PC-3 (cell line): ENCODE measurements at places on chromosomes 3 and 15. TPM values are rescaled to one million over a fixed set of nuclear protein-coding genes. Genes with fewer than 3 reads are reported as not detected.

GRCh38 chr15:59178151-59178695 lies 28.4 kb upstream of the LDHAL6B start:
- DNase-seq, result no peak

DNA sequence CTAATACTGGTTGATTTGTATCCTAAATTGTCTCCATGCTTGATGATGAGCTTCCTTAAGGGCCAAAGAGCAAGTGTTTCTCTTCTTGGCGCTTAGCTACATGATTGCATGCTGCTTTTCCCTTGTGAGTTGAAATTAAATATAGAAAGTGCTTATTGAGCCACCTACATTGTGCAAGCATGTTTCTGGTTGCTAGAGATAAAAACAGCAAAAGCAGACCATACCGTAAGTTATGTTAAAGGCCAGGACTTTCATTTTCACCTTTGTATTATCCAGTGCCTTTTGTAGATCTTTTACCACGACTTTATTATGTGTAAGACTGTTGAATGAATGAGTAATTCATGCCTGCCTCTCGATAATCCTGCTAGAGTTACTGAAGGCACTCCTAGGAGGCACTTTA lies 41.9 kb upstream of the CCNB2 start:
- DNase-seq, result no peak

DNA sequence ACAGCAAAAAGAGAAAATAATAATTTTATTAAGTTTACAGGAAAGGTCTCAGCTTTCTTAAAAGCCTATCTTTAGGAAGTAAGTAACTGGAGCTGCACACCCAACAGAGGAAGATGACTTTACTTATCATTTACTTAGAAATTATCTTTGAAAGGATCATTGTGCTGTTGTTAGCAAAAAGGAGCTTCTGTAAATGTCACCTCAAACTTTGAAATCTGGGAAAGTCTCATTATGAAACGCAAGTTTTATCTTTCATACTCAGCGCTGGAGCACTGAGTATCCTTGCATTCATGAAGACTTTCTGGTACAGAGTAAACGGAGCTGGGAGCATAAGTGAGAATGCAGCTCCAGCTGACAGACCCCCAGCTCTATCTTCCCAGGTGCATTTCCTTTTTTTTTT lies 491.2 kb upstream of the TPRG1 start:
- no peak for DNase-seq

GRCh38 chr15:80694611-80695098 lies 455 bp upstream of the ABHD17C start:
- peak; percentile 32 for DNase-seq

DNA sequence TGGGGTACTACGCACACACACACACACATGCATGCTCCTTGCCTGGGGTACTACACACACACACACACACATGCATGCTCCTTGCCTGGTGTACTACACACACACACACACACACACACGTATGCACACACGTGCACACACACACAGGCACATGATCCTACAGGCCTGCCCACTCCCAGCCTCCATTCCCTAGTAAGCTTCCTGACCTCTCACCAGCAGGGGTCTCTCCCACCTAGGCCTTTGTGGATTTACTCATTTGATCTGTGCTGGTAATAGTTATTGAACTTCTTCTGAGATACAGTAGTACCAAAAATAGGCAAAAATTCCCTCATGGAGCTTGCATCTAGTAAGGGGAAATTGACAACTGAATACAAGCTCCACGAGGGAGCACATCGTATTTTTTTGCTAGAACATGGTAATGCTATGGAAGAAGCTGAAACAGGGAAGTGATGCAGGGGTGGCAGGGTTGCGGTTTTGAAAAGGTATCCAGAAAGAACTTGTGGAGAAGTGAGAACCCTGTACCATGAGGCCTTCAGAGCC lies 19.1 kb downstream of the TTC21A start:
- DNase-seq, result peak; percentile 60

GRCh38 chr3:173986861-173987410 lies 589.4 kb downstream of the NLGN1 start:
- DNase-seq, result no peak

GRCh38 chr3:190122198-190122771 lies 1.6 kb upstream of the P3H2 start:
- DNase-seq, result no peak

GRCh38 chr3:34256021-34256420 lies 457.6 kb downstream of the PDCD6IP start:
- DNase-seq, result peak; percentile 10

DNA sequence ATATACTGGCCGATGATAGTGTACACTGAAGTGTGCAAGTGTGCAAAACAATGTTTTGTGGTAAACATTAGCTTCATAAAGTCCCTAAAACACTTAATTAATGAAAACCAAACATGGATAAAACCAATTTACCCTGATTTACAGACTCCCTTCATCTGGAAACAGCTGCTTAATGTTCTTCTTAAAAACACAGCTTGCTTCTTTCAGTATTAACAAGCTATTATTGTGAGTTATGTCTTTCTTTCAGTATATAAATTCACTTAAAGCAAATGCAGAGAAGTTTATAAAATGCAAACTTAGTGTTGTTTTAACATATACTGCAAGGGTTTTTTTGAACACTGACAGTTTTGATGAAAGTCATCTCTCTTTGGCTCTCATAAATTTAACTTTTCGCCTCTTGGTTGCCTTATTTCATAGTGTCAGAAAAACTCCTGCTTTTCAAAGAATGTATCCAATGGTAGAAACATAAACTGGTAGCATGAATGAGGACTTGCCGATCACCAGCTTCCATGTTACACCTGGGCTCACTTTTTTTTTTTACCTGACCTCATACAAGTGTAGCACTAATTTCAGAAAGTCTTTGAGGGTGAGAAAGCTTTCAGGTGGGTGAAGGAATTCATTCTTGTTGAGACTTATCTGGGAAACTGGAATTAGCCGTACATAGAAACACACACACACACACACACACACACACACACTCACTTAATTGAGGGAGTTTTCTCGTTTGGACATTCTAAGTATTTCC lies 532.2 kb downstream of the ROBO2 start:
- DNase-seq, result no peak

DNA sequence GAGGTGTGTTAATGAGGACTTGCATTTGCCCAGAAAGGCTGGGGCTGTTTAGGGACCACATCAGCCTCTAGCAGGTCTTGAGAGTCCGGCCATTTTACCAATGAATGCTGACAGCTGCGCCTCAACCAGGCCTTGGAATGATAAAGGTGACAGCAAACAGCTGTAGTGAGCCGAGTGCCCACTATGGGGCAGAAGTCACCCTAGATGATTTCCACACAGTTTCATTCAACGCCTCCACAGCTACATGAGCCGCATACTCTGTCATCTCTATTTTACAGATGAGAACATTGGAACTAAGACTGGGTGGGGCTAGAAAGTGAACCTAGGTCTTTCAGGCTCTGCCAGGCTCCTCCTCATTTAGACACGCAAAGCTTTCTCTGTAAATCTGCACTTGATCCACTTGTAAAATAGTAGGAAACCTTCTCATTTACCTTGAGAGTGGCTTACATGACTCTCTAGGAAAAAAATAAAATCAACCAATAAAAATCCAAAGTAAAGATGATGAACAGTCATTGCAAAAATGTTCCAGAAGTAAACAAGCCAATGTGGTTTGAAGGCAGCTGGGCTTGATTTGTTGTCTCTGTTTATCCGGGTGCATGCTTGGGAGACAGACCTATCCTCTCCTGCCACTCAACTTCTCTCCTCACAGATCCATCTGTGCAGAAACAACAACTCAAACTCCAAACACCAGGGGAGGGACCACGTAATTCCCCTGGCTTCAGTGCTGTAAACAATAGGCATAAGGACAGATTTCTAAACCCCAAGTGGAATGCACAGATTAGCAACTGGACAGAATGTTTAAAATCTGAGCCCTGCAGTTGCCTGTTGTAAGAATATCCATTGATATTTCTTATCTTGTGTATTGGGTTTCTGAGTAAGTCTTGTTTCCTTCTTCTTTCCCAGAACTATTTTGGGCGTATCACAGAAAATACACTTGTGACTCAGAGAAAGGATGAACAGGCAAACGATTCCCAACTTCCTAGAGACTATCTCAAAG lies 31.5 kb upstream of the LDHAL6B start:
- peak; percentile 71 for DNase-seq

DNA sequence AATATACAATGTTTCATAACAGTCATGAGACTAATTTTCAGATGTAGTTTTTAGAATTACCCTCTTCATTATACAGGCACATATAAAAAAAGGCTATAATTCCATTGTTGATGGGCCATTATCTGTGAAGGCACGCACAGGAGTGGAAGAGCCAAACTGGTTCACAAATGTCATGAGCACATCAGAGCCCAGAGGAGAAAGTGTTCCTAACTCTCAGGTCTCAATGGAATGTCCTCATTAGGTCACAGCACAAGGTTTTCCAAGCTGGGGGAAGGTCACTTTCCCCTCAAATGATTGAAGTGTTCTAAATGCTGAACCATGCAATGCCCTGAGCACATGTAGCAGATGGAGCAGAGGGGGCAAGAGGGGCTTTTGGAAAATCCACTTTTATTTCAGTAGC lies 41.2 kb downstream of the GJD2 start:
- DNase-seq, result no peak

DNA sequence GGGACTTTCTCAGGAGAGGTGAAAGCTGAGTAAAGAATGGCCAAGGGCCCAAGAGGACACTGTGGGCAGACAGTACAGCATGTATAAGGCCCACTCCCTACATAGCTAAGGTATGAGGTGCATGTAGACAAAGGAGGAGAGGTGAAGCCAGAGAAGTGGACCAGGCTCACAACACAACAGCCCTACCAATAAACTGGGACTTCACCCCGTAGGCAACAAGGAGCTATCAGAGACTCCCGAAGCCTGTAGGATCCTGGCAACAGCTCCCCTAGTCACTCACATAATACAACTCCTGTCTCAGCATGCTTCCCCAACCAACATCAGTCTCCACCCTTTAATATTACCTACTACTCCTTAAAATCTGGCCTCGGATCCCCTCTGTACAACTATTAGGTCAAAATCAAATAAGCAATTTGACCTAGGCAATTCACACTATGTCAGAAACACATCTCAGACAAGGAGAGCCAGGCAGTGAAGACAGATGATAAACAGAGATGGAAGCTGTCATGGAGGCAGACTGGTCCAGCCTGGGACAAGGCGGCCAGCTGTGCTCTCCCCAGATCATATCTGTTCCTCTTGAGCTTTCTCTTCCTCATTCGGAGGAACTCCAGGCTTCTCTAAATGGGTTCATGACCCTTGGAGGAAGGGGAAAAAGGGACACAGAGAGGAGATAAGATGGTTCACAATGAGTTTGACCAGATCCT lies 1.4 kb downstream of the XXYLT1 start:
- DNase-seq, result no peak

DNA sequence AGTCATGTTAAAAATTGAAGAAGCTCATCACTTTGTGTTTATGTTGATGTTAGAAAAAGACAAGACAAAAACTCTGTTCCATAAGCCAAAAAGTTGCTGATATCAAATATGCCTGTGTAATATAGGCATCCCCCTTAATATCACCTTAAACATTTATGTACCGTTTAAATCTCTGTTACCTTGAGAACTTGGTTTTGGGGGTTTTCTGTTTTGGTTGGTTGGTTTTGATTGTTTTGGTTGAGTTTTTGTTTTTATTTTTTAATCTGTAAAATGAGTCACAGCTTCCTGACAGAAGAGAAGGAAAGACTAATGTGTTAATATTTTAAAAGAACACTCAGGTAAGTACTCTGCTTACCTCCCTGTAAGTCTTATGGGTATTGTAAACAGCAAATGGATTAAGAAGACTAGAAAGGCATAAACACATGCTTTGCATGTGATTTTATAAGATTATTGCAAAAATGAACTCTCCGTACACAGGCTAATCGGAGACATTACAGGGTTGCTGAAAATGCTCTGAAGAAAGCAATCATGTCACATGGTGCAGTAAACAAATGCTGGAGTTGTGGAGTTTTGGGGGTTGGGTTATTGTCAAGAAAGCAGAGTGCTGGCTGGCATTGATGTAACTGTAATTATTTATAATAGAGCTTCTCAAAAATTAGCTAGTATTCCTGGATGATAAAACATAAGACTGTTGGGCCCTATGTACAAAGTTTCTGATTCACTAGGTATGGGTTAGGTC lies 69.5 kb upstream of the MBNL1 start:
- DNase-seq, result no peak

GRCh38 chr3:161415506-161416231 lies 44.4 kb upstream of the SPTSSB start:
- DNase-seq, result peak; percentile 97

GRCh38 chr3:97111244-97111643 lies 296.9 kb downstream of the EPHA6 start:
- no peak for DNase-seq

DNA sequence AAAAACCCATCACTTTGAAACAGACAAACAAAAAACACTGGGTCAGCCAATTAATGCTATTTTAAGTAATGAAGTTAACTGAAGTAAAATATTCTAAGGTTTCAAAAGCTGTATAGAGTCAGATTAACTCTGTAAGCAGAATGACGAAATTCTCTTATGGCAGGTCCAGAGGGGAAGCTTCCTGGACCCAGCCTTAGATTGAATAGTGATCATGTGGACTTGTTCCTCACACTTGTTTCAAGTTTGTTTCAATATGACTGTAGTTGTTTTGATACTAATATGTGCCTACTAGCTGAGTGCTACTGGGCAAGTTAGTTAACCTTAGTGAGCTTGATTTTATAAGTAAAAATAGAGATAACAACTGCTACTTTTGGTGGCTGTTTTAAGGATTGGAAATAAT lies 32.6 kb downstream of the PLS1 start:
- no peak for DNase-seq

DNA sequence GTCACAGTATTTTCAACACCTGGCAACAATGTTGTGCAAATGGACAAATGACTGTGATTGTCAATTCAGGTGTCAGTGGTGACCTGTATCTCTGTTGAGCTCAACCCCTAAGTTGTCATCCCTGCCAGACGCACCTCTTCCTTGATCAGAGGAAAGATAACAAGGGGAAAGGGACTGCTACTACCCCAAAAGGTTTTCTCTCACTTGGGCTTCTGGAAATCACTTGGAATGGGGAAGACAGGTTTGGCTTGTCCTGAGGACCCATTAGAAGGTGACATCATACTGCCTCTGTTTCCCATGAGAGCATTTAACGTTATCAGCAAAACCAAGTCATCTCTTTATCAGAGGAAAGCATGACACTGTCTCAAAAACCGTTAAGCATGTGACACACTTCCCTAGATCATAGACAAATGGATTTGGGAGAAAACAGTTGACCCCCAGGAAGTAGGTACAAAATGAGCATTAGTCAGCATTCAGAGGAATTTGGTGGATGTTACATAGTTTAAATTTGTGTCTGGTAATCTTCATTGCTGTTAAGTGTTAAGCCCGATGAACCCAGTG lies 769.5 kb downstream of the GRM7 start:
- DNase-seq, result no peak

DNA sequence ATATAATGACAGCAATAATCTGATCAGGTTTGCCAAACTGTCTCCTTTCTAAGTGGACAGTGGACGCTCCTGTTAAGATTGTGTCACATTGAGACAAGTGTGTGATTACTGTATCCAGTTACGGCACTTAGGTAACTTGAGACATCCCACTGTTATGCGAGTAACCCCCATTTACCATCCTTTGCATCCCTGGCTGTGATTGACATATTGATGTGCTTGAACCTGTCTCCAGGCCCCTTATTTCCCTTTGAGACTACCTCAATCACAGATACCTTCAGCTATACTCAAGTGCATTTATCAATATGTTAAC lies 785.2 kb downstream of the NR2F2 start:
- no peak for DNase-seq

HEMK1 gene
- total RNA-seq, result 20.3 and 22.2 TPM in 2 replicates

UBAP1L gene
- 1.4 and 3.4 TPM in 2 replicates for total RNA-seq

PTH1R gene
- total RNA-seq, result not detected in 2 replicates

TF gene
- total RNA-seq, result not detected in 2 replicates

PEX5L gene
- 0.69 and 0.86 TPM in 2 replicates for total RNA-seq

CCDC39 gene
- total RNA-seq, result 0.04 TPM in 1 of 2 replicates, not detected in the other

CIDEC gene
- total RNA-seq, result not detected in 2 replicates

SNURF gene
- 6.0 and 13.1 TPM in 2 replicates for total RNA-seq

SERINC4 gene
- total RNA-seq, result not detected in 2 replicates

P2RY12 gene
- not detected in 2 replicates for total RNA-seq
